ENCODE measurements at places on chromosomes 1 and 21.
A peak's percentile ranks its signal among the peaks of the same experiment; 100 is the strongest.

GRCh38 chr1:229019663-229020271, 251.1 kb upstream of the RAB4A start:
- DNase-seq = no peak

- no peak for DNase-seq
These were observed 99.3 kb downstream of the PLD5 start for GRCh38 chr1:242425232-242425631.

DNA sequence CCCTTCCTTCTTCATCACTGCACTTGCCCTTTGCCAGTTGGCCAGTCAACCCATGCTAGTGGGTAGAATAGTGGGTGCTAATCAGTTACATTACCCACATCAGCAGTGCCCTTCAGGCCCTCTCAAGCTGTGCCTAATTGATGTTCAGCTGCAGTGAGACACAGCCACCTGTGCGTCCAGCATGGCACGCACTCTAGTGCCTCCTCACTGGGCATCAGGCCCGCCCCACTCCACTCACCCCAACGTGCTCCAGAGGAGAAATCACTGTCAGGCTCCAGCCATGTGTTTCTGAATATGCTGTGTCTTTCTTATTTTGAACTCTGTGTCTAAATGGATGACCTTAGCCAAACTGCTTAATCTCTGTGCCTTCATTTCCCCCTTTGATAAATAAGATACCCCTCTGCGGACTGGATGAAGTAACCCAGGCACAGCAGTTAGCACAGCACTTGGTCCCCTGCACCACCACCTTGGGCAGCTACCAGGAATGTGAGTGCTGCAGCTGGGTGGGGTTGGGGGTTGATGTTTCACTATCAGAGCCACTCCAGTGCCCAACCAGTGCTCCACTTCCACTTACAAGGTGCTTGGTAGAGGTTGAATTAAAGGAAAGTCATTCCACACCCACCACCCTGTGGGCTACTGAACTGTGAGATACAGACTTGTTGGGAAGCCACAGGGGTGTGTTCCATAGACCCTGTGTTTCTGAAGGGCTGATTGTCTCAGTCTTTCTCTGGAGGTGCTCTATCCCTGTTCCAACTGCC, 8.9 kb upstream of the ADORA3 start:
- DNase-seq = no peak

DNA sequence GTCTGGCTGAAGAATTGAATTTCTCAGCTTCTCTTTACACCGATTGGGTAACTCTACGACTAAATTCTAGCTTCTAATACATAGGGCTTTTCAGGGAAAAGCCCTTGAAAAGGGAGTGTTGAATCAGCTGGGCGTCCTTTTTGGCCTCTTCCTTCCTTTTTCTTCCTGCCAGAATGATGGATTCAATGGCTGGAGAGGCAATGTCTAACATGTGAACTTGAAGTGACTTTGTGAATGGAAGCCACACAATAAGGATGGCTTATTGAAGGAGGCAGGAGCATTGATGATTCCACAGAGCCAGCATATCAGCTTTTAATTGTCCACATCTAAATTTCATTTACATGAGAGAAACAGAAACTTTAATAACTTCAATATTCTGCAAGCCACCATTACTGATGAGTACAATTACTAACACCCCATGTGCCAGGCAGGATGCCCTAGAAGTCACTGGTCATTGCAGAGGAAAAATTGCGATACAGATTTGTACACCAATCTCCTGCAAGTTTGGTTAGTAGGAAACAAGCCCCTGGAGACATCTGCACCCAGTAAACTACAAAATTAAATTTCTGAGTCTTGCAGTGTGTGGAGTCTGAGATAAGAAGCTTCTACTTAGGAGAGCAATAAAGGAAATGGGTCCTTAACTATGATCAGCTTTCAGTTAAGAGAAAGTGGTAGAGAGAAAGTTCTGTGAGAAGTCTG, 56.1 kb downstream of the STYXL2 start:
- no peak for DNase-seq

GRCh38 chr1:235416662-235417049, 49.4 kb downstream of the TBCE start:
- no peak for DNase-seq

GRCh38 chr1:164772635-164773034, 213.7 kb downstream of the PBX1 start:
- no peak for DNase-seq

- DNase-seq = no peak
These were observed 138.7 kb upstream of the ZNF648 start for GRCh38 chr1:182200025-182200812.

DNA sequence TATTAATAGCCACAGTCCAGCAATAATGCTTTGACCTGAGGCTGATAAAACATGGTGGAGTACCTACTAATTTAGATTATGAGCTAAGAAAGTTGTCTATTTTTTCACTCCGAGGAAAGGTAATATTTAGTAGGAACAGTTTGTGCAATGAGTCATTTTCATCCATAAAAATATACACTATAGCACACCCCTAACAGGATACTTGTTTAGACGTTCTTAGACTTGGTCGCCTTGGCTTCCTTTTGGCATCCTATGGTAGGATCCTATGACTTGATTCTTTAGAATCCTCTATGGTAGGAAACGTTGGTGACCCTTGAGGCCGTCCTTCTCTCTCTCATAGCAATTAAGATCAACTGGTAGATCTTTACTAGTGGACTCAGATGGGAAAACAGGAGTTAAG, 81.8 kb downstream of the RGS7 start:
- no peak for DNase-seq

- no peak for DNase-seq
These were observed 43.5 kb upstream of the NEK7 start for GRCh38 chr1:198113342-198113750.

DNA sequence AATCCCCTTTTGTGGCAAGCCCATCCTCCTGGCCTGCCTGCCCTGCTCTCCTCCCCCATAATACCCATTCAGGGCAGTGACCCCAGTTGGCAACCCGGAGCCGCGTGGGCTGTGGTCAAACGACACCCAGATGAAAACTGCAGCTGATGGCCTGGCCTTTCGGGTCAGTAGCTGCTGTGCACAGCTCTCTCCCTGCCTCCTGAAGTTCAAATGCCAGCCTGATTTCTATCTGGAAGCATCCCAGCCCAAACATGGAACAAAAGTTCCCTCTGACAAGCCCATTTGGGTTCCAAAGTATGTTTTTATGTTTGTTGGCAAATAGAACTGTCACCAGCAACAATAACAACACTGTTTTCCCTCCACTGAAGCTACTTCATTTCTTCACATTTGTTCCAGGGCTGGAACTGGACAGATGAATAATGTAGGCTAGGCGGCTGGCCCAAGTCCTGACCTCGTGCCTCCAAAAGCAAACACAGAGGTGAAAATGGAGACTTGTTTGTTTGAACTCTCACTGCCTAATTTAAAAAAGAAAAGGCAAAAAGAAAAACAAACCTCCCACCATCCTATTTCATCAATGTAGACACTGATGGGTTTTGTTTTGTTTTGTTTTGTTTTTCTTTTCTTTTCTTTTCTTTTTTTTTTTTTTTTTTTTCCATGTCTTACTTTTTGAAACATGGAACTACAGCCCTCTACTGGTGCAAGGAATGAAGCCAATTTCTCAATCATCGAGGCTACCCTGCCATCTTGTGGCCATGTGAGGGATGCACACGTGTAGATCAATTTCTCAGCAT, 179.0 kb downstream of the ADSS2 start:
- DNase-seq = peak; percentile 84

- no peak for DNase-seq
These were observed 116.1 kb downstream of the SPATA17 start for GRCh38 chr1:217747156-217747769.

- DNase-seq = no peak
These were observed 26.6 kb downstream of the MATN1 start for GRCh38 chr1:30696831-30697230.
